Subcutaneous preadipocyte (primary cell): ENCODE measurements at places on chromosomes 3 and 15. TPM values are rescaled to one million over a fixed set of nuclear protein-coding genes. Genes with fewer than 3 reads are reported as not detected.

CAPN3 gene
- total RNA-seq: 1.2 and 1.5 TPM in 2 replicates

CLDN18 gene
- total RNA-seq: not detected in 2 replicates

EIF5A2 gene
- total RNA-seq: 5.9 and 6.8 TPM in 2 replicates

THSD4 gene
- total RNA-seq: 5.9 and 38.5 TPM in 2 replicates

ZMAT3 gene
- total RNA-seq: 18.8 and 20.2 TPM in 2 replicates

NR2E3 gene
- 0.20 and 0.37 TPM in 2 replicates for total RNA-seq

SLC25A20 gene
- total RNA-seq: 9.9 and 12.9 TPM in 2 replicates

GOLGA6D gene
- not detected in 2 replicates for total RNA-seq

MFSD1 gene
- 72.3 and 81.6 TPM in 2 replicates for total RNA-seq

KCNH8 gene
- not detected in 2 replicates for total RNA-seq

TMEM158 gene
- total RNA-seq: 26.8 and 35.0 TPM in 2 replicates

EOMES gene
- total RNA-seq: under 0.01 TPM in 1 of 2 replicates, not detected in the other

SPATA12 gene
- total RNA-seq: not detected in 2 replicates

HIGD2B gene
- not detected in 2 replicates for total RNA-seq

FBLN2 gene
- 43.0 and 119 TPM in 2 replicates for total RNA-seq

DPPA2 gene
- total RNA-seq: not detected in 2 replicates

SLC51A gene
- not detected in 2 replicates for total RNA-seq

RLBP1 gene
- total RNA-seq: not detected in 2 replicates

COL6A6 gene
- under 0.01 and 0.20 TPM in 2 replicates for total RNA-seq

C3orf85 gene
- not detected in 2 replicates for total RNA-seq

TUSC7 gene
- total RNA-seq: not detected in 2 replicates

P2RY13 gene
- not detected in 2 replicates for total RNA-seq

CCDC14 gene
- total RNA-seq: 19.1 and 34.6 TPM in 2 replicates

GOLGA8J gene
- total RNA-seq: not detected in 2 replicates

GTF2E1 gene
- total RNA-seq: 10.3 and 11.9 TPM in 2 replicates

KCTD6 gene
- 6.2 and 8.4 TPM in 2 replicates for total RNA-seq

RTP4 gene
- total RNA-seq: 0.20 and 1.1 TPM in 2 replicates

PPP1R14D gene
- not detected in 2 replicates for total RNA-seq

FAM81A gene
- 2.2 and 3.3 TPM in 2 replicates for total RNA-seq

FAM3D gene
- not detected in 2 replicates for total RNA-seq

BCL2A1 gene
- total RNA-seq: 0.20 and 1.1 TPM in 2 replicates

CLSTN2 gene
- total RNA-seq: 0.20 and 0.37 TPM in 2 replicates

CIP2A gene
- total RNA-seq: 23.1 and 39.9 TPM in 2 replicates

BLM gene
- total RNA-seq: 5.9 and 12.1 TPM in 2 replicates

SYNPR gene
- total RNA-seq: not detected in 2 replicates

EXD1 gene
- not detected in 2 replicates for total RNA-seq

EFCAB12 gene
- total RNA-seq: under 0.01 TPM in 1 of 2 replicates, not detected in the other

CTXN2 gene
- total RNA-seq: not detected in 2 replicates

CPLX3 gene
- total RNA-seq: not detected in 2 replicates

DCLK3 gene
- total RNA-seq: under 0.01 TPM in 1 of 2 replicates, not detected in the other

MESP2 gene
- total RNA-seq: 0.78 and 1.1 TPM in 2 replicates

RASGRF1 gene
- total RNA-seq: not detected in 2 replicates

WDR93 gene
- under 0.01 TPM in 1 of 2 replicates, not detected in the other for total RNA-seq
